Tibial nerve (tissue), 4 donors: ENCODE measurements at places on chromosomes 13 and 19. TPM values are rescaled to one million over a fixed set of nuclear protein-coding genes. Genes with fewer than 3 reads are reported as not detected.

DNA sequence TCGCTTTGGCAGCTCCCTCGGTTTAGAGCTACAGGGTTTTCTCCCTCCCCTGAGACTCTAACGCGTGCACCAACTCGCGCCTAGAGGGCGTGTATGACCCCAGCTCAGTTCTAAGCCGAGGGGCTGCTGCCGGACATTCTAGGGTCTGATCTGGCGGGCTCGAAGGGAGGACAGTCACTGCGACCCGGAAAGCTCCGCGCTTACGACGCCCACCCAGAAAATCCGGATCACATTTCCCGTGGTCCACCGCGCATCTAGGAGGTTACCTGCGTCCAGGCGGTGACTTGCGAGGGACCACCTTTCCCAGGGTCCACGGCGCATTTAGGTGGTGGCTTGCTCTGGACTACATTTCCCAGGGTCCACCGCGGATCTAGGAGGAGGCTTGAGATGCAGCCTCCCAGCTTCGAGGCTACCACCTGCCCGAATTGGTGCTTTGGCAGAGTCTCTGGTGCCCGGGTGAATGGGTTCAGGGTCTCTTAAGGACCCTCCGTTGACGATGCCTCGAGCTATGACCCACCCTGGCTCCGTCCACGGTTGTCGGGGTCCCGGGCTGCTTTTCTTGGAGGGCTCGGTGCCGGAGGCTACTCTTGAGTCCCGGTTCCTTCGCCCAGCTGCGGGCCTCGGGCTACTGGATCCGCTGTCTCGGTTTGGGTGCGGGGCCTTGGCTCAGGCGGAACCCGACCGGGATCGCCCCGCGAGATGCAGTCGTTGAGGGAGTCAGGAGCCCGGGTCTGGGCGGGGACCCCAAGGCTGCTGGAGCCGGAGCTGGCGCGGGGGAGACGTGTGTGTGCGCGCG lies 30.5 kb downstream of the ZNF146 start:
- H3K36me3 ChIP-seq = peaks cover 9% of the 10 kb centered on the region
- no peak overlapping the region for H3K27ac ChIP-seq
- no peak overlapping the region for H3K4me3 ChIP-seq
- DNase-seq = no peak
- peaks cover 14% of the 10 kb centered on the region for H3K4me1 ChIP-seq

DNA sequence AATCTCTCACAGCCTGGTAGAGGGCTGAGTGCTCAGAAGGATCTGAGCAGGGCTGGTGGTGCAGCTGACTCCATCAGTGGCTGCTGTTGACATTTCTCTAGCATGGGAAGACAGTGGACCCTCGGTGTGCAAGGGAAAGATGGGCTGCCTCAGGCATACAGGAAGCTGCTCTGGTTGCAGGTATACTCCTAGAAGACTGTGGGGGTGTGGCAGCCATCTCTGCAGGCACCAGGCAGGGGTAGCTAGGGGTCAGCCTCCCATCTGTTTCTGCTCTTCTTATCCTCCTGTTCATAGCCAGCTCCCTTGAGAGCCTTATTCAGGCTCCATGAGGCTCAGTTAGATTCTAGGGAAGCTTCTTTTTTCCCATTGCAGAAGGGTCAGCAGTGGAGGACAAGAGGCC lies 475.5 kb downstream of the TSHZ3 start:
- no peaks in the 10 kb centered on the region for H3K27me3 ChIP-seq
- H3K36me3 ChIP-seq = no peaks in the 10 kb centered on the region
- no peak for DNase-seq

CBLC gene
- total RNA-seq = not detected

- no peak for DNase-seq
- no peaks in the 10 kb centered on the region for H3K27me3 ChIP-seq
- H3K4me3 ChIP-seq = no peak overlapping the region
- no peak overlapping the region for H3K27ac ChIP-seq
- H3K4me1 ChIP-seq = peaks cover under 1% of the 10 kb centered on the region
- H3K36me3 ChIP-seq = no peaks in the 10 kb centered on the region
Measured at GRCh38 chr13:32582991-32583390, 3.3 kb upstream of the PDS5B start.

GRCh38 chr19:41214161-41214560 lies 4.9 kb upstream of the AXL start:
- H3K4me3 ChIP-seq = no peak overlapping the region
- no peaks in the 10 kb centered on the region for H3K36me3 ChIP-seq
- H3K4me1 ChIP-seq = peaks cover 6% of the 10 kb centered on the region
- no peaks in the 10 kb centered on the region for H3K27me3 ChIP-seq
- no peak for DNase-seq

GRCh38 chr13:112783135-112783977 lies 93.5 kb downstream of the ATP11A start:
- no peaks in the 10 kb centered on the region for H3K4me1 ChIP-seq
- H3K36me3 ChIP-seq = no peaks in the 10 kb centered on the region
- no peaks in the 10 kb centered on the region for H3K27me3 ChIP-seq
- peak; percentile 24 for DNase-seq
- H3K4me3 ChIP-seq = no peak overlapping the region

- H3K27me3 ChIP-seq = no peaks in the 10 kb centered on the region
- H3K27ac ChIP-seq = no peak overlapping the region
- no peaks in the 10 kb centered on the region for H3K36me3 ChIP-seq
Measured at GRCh38 chr13:111661052-111661451, 340.6 kb downstream of the TEX29 start.

DNA sequence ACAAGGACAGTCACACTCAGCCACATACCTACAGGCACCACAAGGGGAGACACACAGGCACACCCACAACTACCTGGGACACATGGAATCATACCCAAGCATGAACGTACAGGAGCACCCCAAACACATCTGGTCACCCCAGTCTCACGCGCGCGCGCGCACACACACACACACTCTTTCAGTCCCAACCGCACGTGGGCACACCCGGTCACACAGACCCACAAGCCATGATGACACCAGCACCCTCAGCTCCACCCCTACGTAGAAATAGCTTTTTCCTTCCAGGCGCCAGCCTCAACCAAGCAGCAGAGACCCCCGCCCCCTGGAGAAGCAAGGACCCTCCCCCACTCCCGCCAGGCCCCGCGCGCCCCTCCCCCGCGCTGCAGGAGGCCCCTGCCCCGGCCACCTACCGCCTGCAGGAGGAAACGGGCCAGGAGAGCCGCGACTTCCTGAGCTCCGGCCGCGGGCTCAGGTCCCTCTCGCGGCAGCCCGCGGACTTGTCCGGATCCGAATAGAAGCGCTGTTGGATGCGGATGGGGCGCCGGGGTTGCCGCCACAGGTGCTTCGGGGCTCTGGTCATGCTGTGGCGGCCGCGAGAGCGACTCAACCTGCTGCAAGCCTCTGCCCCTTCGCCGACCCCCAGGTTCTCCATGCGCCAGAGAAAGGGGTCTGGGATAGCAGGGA lies 6.4 kb upstream of the PDE4C start:
- no peak for DNase-seq
- H3K36me3 ChIP-seq = no peaks in the 10 kb centered on the region
- no peak overlapping the region for H3K4me3 ChIP-seq
- H3K4me1 ChIP-seq = no peaks in the 10 kb centered on the region
- no peak overlapping the region for H3K27ac ChIP-seq

GRCh38 chr13:36420437-36420891 lies 11.8 kb upstream of the CCNA1 start:
- peak; percentile 58 for DNase-seq
- no peaks in the 10 kb centered on the region for H3K36me3 ChIP-seq
- no peak overlapping the region for H3K27ac ChIP-seq
- H3K4me1 ChIP-seq = no peaks in the 10 kb centered on the region
- H3K27me3 ChIP-seq = peaks cover 4% of the 10 kb centered on the region
- no peak overlapping the region for H3K4me3 ChIP-seq

- no peak for DNase-seq
- no peaks in the 10 kb centered on the region for H3K36me3 ChIP-seq
- no peak overlapping the region for H3K4me3 ChIP-seq
- H3K27me3 ChIP-seq = no peaks in the 10 kb centered on the region
- no peaks in the 10 kb centered on the region for H3K4me1 ChIP-seq
Measured at GRCh38 chr13:56530096-56530495, 610.6 kb upstream of the PRR20A start.

- H3K36me3 ChIP-seq = no peaks in the 10 kb centered on the region
- peak overlapping the region; percentile 71 for H3K27ac ChIP-seq
- no peak for DNase-seq
- peaks cover 56% of the 10 kb centered on the region for H3K4me1 ChIP-seq
- H3K27me3 ChIP-seq = no peaks in the 10 kb centered on the region
Measured at GRCh38 chr13:40192858-40193257, 473.6 kb downstream of the FOXO1 start.

DNA sequence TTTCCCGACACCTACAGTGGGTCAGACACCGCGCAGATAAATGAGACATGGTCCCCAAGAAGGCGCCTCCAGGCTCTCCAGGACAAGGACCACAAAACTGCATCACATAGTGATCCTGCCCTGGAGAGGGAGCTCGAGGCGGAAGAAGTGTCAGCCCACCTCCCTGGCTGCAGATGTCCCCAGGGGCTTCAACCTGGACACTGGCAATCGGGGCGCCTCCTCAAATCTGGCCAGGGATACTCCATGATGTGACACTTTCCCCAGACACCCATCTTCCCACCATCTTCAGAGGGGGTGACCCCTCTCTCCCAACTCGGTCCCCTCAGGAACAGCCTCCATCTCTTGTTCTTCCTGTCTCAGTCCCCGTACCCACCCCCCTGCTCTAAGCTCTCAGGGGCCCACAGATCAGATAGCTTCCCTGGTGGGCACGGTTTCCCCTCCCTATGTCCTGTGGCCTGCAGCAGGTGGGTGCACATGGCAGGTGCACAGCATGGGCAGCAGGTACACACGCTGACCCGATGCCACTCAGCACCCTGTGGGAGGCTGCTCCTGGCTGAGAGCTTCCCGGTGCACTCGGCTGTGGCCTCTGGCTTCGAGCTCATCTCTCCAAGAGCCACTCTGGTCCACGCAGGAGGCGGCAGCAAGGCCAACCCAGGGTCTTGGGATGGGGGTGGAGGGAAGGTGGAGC lies 61.2 kb downstream of the PEPD start:
- no peak for DNase-seq
- H3K27me3 ChIP-seq = no peaks in the 10 kb centered on the region
- H3K4me1 ChIP-seq = no peaks in the 10 kb centered on the region
- no peak overlapping the region for H3K27ac ChIP-seq
- H3K36me3 ChIP-seq = no peaks in the 10 kb centered on the region
- H3K4me3 ChIP-seq = no peak overlapping the region

NCCRP1 gene
- not detected for total RNA-seq
